ENCODE measurements at places on chromosomes 16 and 17. TPM values are rescaled to one million over a fixed set of nuclear protein-coding genes. Genes with fewer than 3 reads are reported as not detected.

CD300A gene
- 2.2 TPM for total RNA-seq

SNX20 gene
- total RNA-seq = 25.0 TPM

RNF213 gene
- total RNA-seq = 131 TPM

HYDIN gene
- not detected for total RNA-seq

PLEKHG4 gene
- 17.3 TPM for total RNA-seq

GRCh38 chr16:72952811-72953271 is 95.1 kb downstream of the ZFHX3 start:
- H3K27me3 ChIP-seq = no peaks in the 10 kb centered on the region
- H3K36me3 ChIP-seq = no peaks in the 10 kb centered on the region
- H3K27ac ChIP-seq = no peak overlapping the region

DNA sequence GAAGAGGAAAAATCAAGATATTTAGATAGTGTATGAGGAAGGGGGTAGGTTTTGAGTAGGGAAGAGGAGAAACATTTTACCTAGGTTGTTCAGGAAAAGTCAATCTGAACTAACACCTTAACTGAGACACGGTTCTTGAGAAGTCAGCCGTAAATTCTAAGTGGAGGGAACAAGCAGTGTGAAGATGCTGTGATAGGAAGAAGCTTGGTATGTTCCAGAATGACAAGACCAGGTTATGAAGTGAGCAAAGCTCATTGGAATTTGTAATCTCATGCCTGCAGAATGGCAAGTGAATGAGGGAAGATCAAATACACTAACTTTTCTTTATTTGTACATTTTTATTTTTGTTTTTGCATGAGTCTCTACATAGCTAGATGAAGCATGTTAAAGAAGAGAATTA is 307.6 kb downstream of the ZFHX3 start:
- H3K27ac ChIP-seq = no peak overlapping the region
- H3K36me3 ChIP-seq = no peaks in the 10 kb centered on the region
- H3K4me1 ChIP-seq = no peaks in the 10 kb centered on the region
- H3K27me3 ChIP-seq = peaks cover 1% of the 10 kb centered on the region

DNA sequence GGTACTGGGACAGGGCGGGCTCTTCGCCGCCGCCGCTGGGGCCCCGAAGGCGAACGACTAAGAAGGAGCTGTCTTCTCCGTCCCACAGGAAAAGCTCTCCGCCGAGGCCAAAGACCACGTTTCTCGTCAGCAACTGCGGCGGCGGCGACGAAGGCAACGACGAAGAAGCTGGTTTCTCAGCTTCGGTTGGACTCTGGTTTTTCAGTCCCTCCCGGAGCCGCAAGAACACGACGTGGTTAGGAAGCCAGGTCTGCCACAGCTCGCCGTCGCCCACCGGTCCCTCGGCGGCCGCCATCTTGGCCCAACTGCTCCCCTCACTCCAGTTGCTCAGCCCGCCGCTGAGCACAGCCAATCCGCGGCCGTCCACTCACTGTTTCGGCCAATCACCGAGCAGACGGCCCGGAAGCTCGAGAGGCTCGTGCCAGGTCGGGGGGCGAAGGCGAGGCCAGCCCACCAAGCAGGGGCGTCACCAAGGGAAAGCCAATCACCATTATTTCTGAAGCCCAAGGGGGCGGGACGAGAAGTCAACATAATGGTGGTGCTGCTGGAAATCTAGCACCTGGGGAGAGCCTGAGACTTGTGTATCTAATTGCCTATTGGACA is at the start of gene NUP88:
Gene NUP88 (minus strand): TSS at position 307 of the 603 bp plus-strand sequence. CDS start 12 bp downstream, at position 295.
- H3K4me1 ChIP-seq = peaks cover 40% of the 10 kb centered on the region
- peak within 1 kb of the TSS; percentile 100 for H3K27ac ChIP-seq
- DNase-seq = peak; percentile 98
- peaks cover 52% of the 10 kb centered on the region for H3K36me3 ChIP-seq
- H3K4me3 ChIP-seq = peak within 1 kb of the TSS; percentile 100

- H3K27me3 ChIP-seq = no peaks in the 10 kb centered on the region
- H3K27ac ChIP-seq = no peak overlapping the region
- H3K36me3 ChIP-seq = peaks cover 24% of the 10 kb centered on the region
- no peak for DNase-seq
- H3K4me1 ChIP-seq = no peaks in the 10 kb centered on the region
- no peak overlapping the region for H3K4me3 ChIP-seq
Observed at GRCh38 chr16:4884972-4885874, 37.9 kb downstream of the UBN1 start.

- H3K27me3 ChIP-seq = no peaks in the 10 kb centered on the region
- H3K27ac ChIP-seq = no peak overlapping the region
- no peak overlapping the region for H3K4me3 ChIP-seq
- H3K4me1 ChIP-seq = no peaks in the 10 kb centered on the region
- no peak for DNase-seq
Observed at GRCh38 chr16:48824271-48824670, 214.3 kb upstream of the N4BP1 start.

DNA sequence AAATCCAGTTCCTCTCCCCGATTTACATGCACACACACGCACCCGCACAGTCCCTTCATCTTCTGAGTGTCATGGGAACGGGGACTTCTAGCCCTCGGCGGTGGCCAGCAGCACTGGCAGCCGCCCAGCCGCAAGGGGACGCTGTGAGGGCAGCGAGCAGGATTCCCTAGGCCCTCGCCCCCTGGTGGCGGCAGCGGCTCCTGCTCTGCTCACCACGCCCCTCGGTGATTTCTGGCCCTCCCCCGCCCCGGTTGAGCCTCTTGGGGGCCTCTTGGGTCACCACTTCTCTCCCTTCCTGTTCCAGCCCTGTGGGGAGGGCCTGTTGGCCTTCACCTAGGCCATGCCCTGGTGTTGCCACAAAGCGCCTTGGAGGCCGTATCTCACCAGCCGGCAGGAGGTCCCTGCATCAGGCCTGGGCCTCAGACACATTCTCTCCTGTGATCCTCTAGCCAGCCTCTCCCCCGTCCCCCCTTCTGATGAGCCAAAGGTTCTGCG is 75.2 kb upstream of the KSR1 start:
- H3K27me3 ChIP-seq = peaks cover 11% of the 10 kb centered on the region
- DNase-seq = peak; percentile 91
- H3K4me1 ChIP-seq = no peaks in the 10 kb centered on the region
- no peak overlapping the region for H3K27ac ChIP-seq

DNA sequence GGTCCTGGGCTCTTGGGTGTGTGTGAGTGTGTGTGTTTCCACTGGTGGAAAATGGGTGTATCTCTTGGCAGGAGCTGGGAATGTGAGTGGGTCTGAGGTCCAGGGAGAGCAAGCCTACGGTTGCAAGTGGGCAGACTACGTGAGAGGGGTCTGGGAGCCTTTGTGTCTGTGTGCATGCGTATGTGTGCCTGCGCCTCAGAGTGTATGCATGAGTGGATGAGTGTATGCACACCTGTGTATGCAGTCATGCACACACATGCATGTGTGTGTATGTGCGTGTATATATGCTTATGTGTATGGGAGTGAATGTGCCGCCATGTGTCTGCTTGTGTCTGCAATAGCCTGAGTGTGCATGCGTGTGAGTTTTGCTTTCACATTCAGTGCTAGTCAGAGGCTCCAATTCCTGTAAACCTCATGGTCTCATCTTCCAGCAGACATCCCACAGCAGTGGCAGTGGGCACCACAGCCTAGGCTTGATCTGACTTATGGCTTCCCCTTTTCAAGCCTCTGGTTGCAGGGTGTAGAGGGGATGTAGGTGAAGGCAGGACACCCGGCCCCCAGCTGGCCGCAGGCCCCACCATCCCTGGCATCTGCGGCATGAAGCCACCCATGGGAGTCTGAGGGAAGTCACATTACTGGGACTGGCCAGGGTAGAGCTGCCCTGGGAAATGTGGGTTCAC is 19.7 kb upstream of the RMI2 start:
- no peaks in the 10 kb centered on the region for H3K27me3 ChIP-seq
- H3K4me1 ChIP-seq = peaks cover 50% of the 10 kb centered on the region
- DNase-seq = peak; percentile 55
- H3K4me3 ChIP-seq = no peak overlapping the region

DNA sequence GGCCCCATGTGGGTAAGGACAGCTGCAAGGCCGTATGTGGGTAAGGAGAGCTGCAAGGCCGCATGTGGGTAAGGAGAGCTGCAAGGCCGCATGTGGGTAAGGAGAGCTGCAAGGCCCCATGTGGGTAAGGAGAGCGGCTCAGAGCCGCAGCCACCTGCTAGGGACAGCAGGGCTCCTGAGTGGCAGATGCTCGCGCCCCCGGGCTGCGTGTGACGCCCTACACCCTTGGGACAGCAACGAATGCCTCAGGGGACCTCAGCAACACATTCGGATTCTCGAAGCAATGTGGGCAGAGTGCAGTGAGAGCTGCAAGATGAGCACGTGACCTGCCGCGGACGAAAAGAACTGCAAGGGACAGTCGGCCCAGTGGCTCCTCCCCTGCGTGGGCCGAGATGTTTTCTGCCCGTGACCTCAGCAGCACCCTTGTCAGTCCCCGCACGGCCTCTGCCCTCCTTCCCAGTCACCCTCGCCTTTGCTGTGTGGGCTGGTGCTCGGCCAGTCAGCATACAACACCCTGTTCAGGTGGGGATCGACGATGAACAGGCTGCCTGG is 9.6 kb upstream of the SLC38A8 start:
- no peaks in the 10 kb centered on the region for H3K27me3 ChIP-seq
- H3K27ac ChIP-seq = no peak overlapping the region
- no peaks in the 10 kb centered on the region for H3K4me1 ChIP-seq

GRCh38 chr17:79082311-79083190 is 7.9 kb downstream of the ENGASE start:
- DNase-seq = peak; percentile 56
- no peak overlapping the region for H3K27ac ChIP-seq
- H3K4me3 ChIP-seq = no peak overlapping the region
- H3K36me3 ChIP-seq = peaks cover 14% of the 10 kb centered on the region
- H3K4me1 ChIP-seq = no peaks in the 10 kb centered on the region
- H3K27me3 ChIP-seq = no peaks in the 10 kb centered on the region

- no peak overlapping the region for H3K4me3 ChIP-seq
- H3K27ac ChIP-seq = no peak overlapping the region
- DNase-seq = no peak
- H3K27me3 ChIP-seq = peaks cover 4% of the 10 kb centered on the region
Observed at GRCh38 chr17:19433255-19433654, 22.2 kb downstream of the RNF112 start.

GRCh38 chr17:55492781-55493341 is 18.4 kb downstream of the SMIM36 start:
- H3K27me3 ChIP-seq = peaks cover 7% of the 10 kb centered on the region
- H3K4me3 ChIP-seq = no peak overlapping the region
- H3K4me1 ChIP-seq = no peaks in the 10 kb centered on the region
- no peak for DNase-seq
- H3K27ac ChIP-seq = no peak overlapping the region
- no peaks in the 10 kb centered on the region for H3K36me3 ChIP-seq

DNA sequence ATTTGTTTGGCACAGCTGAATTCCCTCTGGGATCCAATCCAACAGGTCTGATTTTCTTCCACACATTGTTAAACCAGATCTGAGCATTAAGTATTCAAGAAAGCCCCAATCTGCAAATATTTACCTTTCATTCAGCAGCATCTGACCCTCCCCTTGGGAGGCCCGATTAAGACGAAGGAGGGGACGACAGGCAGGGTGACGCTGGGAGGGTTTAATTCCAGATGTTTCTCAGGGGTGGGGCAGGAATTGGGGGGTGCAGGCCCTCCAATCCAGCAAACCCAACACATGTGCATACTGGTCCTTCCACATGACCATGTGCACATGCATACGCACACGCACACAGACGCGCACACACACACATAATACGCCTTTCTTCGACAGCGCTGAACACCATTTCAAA is 240.5 kb downstream of the GSG1L start:
- H3K36me3 ChIP-seq = no peaks in the 10 kb centered on the region
- H3K4me1 ChIP-seq = no peaks in the 10 kb centered on the region
- peaks cover 2% of the 10 kb centered on the region for H3K27me3 ChIP-seq
- no peak for DNase-seq
